ENCODE measurements at places on chromosomes 2 and 18. TPM values are rescaled to one million over a fixed set of nuclear protein-coding genes. Genes with fewer than 3 reads are reported as not detected.
A peak's percentile ranks its signal among the peaks of the same experiment; 100 is the strongest.

GRCh38 chr2:9300214-9300613 is 93.6 kb downstream of the ASAP2 start:
- no peak for DNase-seq

DNA sequence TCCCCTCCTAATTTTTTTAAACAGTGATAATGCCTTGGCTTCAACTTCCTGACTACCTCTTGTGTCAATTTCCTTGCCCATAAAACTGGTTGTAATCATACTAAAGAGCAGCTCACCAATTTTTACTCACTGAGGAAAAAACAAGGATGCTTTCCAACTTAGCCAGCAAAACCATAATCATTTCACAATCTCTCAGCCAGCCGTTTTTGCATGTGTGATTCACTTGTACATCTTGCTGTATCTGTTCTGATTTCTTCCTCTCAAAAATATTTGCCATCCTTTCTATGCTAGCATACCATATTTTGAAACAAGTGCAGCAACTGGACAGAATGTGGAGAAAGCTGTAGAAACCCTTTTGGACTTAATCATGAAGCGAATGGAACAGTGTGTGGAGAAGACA is 60.7 kb downstream of the RAB27B start:
- DNase-seq, result no peak

DNA sequence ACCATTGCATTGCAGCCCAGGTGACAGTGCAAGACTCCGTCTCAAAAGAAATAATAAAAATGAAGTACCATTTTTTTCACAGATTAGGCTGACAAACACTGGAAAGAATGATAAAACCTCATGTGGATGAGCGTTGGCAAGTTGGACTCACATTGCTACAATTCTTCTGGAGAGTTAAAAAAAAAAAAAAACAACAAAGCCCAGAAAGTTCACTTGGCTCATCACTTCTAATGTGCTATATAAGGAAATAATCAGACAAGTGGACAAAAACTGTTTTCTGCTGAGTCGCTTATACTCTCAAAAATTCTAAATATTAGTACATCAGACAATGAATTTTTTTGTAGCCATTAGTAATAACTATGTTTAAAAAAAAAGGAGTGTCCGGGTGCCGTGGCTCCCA is 38.4 kb downstream of the PKP4 start:
- DNase-seq, result peak; percentile 14

DNA sequence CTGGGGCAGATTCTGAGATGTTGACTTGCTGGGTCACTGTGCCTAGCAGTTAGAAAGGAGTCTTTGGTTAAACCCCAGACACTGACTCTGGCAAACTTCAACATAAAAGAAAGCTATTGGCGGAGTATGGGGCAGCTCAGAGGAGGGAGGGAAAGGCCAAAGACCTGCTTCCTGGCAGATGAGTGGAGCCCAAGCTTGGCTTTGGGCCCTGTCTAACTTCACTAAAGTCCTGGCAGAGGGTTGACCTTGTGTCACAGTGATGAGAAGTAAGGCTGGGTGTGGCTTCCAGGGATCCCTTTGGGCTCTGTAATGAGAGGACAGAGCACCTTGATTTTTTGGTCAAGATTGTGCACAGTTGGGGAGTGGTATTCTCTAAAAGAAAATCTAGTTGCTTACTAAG is 129.8 kb upstream of the SEC11C start:
- no peak for DNase-seq

GRCh38 chr2:112493858-112494648 is 12.1 kb downstream of the TTL start:
- DNase-seq, result peak; percentile 68

- no peak for DNase-seq
Observed at GRCh38 chr2:54642677-54643430, 80.6 kb upstream of the EML6 start.

GCKR gene
- 6.0 TPM for total RNA-seq

RAD51AP2 gene
- total RNA-seq, result not detected

DSC1 gene
- total RNA-seq, result not detected

Measured in Caki2 (cell line).